ENCODE measurements at places on chromosomes 4 and X.

DNA sequence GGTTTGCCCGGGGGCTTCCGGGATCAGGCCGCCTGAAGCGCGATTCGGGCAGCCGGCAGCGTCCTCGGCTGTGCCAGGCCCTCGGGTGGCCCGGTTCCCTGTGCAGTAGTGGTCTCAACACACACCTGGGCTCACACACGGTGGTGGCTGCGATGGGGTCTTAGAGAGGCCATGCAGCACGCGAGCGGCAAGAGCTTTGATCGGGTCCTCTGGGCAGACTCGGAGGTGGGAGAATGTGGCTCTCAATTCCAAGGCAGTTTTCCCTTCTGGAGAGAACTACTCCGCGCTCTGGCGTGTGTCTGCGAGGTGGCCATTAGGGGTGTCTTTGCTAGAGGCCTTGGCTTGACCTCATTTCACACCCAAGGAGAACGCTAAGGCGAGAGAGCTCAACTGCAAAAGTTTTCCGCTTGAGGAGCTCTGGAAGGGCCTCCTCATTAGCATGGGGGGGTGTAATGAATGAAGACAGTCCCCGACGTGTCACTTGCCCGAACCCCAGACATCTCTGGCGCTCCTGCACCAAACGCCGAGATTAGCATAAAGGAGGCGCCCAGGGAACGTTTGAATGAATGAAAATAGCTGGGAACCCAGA, 771 bp upstream of the RBPJ start:
- DNase-seq: peak; percentile 28

GRCh38 chr4:90181644-90182043, 54.5 kb downstream of the CCSER1 start:
- DNase-seq: no peak

DNA sequence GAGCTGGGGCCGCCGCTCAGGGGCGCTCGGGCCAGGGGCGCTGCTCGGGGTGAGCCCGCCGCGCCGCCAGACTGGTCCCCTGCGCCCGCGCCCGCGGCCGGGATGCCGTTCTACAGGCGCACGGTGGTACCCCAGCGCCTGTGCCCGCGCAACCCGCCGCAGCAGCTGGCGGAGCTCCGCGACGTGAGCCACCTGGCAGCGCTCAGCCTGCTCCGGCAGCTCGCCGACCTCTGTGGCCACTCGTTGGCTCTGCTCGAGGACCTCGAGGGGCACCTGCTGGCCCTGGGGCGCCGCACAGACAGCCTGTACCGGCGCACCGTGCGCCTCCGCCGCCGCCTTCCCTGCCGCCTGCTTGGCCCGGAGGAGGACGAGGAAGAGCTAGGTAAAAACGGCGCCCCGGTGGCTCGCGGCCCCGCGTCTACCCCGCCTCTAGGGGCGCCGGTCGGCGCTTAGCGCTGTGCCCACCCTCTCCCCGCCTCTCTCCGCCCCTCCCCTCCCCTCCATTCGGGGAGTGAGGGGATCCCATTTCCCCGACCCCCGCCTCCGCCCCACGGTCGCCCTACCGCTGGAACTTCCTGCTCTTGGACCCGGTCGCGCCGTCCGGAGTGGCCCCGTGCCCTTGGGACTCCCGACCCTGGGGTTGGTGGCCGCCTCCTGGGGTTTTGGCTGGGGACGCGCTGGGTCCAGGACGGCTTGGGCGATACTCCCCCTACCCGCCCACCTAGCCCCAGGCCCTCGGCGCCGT, 513 bp downstream of the NHSL2 start:
- DNase-seq: peak; percentile 11

- no peak for DNase-seq
These were observed 28.0 kb upstream of the CD40LG start for GRCh38 chrX:136619899-136620505.

GRCh38 chrX:38154818-38155217, 65.9 kb downstream of the SRPX start:
- no peak for DNase-seq

- no peak for DNase-seq
These were observed 5.7 kb downstream of the TCEANC start for GRCh38 chrX:13658602-13659001.

DNA sequence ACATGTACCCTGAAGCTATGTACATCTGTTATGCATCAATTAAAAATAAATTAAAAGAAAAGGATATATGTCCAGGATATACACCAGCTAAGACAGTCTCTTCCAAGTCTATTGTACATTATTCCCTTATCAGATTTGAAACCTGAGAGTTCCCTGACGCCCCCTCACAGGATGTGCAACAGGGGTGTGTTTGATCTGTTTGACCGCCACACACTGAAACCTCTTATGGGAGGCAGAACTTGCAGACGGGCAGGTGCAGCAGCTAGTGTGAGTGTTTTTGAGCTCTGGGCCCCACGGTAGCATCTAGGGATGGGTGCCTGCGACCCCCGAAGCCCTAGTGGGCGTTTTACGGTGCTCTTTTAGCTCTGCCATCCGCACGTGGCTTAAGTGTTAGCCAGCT, 4.7 kb downstream of the XG start:
- DNase-seq: no peak

DNA sequence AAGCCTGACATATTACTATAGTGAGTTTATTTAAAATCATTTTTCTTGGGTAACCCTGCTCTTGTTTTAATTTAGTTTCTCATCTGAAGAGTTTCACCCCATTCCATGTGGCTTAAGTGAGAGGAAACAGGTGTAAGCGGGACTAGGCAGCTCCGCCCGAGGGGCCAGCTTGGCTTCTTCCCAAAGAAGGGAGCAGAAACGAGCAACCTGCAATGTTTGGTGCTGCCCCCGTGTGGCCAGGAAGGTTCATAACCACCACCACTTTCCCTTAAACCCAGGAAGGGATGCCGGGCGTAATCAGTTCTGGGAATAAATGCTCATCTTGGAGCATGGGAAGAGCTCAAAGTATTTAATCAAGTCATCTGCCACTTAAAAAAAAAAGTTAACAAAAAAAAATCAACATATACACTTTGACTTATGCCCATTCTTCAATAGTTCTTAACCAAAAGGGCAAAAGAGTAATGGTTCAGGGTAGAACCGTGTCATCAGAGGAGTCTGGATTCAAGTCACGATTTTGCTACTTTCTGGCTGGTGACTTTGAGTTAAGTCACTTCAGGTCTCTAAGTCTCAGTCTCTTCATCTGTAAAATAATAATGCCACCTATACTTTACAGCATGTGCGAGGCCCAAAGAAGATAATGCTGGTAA, 147.9 kb downstream of the NSUN7 start:
- peak; percentile 47 for DNase-seq

GRCh38 chr4:153245775-153246174, 41.5 kb downstream of the TRIM2 start:
- DNase-seq: no peak

GRCh38 chr4:67446811-67447210, 98.5 kb downstream of the CENPC start:
- no peak for DNase-seq
